ENCODE measurements at places on chromosomes 4 and X.

DNA sequence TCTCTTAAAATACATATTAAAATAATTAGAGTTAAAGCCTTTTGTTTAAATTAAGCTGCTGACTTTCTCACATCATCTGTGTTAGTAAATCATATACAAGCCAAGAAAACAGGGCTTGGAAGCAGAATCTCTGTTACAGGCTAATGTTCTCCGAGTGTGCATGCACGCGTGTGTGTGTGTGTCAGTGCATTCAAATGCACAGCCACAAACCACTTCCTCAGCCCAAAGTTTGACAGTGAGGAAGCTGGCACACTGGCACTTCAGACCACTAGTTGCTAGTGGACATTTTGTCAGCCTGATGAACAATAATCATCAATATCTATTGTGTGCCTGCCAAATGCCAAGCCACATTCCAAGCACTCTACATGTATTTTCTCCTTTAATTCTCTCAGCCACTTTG lies 5.6 kb downstream of the MAOB start:
- DNase-seq, result no peak

DNA sequence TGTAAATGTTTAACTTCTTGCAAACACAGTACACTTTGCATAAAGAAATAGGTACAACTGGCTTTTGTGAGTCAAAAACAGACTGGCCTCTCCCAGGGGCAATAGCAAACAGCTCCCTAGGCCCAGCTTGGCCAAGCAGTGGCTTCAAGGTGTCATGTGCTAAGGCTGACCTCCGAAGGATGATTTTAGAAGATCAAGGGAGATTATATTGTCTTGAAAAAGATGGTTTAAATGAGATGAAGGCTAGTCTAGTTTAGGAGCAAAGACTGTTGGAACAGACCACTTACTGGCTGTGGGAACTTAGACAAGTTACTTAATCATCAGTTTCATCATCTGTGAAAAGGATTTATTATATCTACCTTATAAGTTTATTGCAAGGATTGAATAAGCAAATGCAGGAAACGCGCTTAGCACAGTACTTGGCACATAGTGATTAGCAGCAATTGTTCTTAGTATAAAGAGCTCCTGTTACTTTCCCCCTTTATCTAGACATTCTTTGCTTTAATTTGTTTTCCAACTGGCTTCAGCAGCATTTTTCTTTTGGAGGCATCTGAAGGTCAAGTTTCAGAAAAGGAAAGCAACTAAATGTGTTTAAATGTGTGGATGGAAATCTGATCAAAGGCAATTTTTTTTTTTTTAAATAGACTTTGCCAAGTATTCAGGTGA lies 17.2 kb downstream of the ANXA3 start:
- no peak for DNase-seq

- DNase-seq, result no peak
These were observed 101.4 kb upstream of the SLITRK2 start for GRCh38 chrX:145716226-145716625.

DNA sequence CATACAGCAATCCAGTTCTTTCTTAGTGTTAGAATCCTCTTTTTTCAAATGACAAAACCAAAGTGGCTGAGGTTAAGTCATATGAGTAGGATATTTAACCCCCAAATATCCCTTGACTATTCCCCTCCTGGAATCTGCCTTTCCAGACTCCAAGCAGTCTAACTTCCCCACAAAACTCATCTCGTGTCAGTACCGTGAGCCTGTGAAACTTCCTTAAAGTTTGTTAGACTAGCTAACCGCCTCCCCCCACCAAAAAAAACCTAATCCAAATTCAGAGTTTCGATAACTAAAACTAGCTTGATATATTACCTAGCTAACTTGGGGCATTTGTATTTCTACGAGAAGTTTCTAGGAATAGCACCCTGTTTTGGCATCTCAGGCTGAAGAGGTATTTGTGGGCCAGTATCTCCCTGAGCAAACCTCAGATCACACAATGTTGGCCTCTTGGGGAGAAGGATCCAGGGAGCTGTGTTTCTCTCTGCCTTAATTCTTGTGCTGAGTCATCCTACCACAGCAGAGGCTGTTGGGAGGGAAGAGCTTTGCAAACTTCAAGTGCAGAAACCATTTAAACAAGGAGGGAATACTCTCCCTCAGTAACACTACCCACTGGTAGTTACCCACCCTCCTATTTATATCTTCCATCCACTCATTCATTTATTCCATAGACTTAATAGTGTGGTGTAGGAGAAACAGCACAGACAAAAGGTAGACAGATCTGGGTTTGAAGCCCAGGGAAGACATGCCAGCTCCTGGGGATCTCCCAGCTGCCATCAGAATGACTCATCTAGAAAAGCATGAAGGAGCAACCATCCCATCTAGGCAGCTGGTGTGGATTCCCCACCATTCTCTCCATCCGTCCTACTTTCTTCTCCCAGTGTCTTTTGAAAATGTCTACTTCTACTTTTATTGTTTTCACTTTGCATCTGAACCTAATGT lies 39.3 kb upstream of the TXK start:
- peak; percentile 78 for DNase-seq

- no peak for DNase-seq
These were observed 16.8 kb downstream of the SCFD2 start for GRCh38 chr4:53349091-53349491.

GRCh38 chr4:123343400-123344041 lies 53.1 kb upstream of the SPRY1 start:
- no peak for DNase-seq

GRCh38 chr4:138915756-138916155 lies 99.8 kb upstream of the NOCT start:
- DNase-seq, result no peak

DNA sequence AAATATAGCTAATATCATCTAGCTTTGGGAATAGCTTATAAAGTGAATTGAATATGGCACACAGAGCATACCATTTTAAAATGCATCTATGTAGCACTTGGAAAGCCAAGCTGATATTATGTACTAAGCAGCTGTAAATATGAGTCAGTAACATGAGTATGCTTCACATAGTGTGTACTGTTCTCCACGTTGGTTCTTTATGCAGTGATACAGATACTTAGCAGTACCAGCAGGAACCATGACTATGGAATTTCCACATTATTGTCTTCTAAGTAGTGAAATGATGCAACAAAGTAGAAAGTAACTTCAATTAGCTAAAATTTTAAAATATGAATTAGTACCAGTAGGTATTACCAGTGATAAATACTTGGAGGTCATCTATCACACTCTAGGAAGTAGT lies 320.1 kb downstream of the BMPR1B start:
- DNase-seq, result no peak

DNA sequence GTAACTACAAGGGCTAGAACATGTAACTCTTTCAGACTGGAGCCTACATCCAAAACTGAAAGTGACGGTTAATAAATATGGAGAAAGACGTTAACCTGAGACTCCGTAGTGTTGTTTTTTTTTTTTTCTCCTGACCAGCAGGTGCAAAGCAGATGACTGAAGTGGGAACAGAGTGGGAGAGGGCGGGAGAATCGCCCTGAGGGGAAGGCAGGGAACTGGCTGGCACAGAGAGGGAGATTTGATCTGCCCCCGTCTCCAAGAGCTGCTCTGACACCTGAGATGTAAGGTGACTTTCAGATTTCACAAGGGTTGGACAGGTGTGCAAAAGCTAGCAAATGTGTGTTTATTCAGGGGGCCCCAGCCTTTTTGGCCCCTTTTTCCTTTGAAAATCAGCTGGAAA lies 180.2 kb downstream of the PALLD start:
- no peak for DNase-seq

DNA sequence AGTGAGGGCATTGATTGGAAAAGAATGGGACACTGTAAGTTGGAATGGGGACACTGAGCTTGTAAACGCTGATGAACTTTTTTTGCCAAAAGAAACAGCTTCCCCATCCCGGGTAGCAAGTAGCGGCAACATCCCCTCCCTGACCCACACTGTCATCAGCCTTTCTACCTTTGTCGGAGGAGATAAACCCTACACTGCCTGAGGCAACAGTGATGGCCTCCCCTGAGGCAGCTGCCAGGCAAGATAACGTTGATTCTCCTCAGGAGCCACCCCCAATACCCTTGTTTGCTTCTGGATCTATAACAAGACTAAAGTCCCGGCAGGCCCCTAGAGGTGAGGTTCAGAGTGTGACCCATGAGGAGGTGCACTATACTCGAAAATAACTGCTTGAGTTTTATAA lies 10.3 kb upstream of the RAB33B start:
- no peak for DNase-seq

GRCh38 chr4:38368613-38369012 lies 295.4 kb upstream of the KLF3 start:
- DNase-seq, result peak; percentile 13

DNA sequence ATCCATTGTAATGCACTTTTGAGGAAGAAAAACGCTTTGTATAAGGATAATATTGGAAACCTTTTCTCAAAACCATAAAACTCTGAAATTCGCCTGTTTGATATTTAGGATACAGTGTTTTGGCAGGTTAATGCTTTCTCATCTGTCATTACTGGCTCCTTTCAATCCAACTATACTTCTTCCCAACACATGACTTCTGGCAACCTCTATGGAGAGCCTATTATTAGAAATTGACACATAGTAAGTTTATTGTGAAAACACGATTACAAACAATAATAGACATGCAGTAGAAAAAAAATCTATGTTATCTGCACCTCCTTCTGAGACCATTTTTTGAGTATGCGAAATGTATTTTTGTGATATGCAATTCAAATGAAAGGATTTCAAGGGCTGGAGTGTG lies 4.6 kb upstream of the KLHL34 start:
- no peak for DNase-seq

DNA sequence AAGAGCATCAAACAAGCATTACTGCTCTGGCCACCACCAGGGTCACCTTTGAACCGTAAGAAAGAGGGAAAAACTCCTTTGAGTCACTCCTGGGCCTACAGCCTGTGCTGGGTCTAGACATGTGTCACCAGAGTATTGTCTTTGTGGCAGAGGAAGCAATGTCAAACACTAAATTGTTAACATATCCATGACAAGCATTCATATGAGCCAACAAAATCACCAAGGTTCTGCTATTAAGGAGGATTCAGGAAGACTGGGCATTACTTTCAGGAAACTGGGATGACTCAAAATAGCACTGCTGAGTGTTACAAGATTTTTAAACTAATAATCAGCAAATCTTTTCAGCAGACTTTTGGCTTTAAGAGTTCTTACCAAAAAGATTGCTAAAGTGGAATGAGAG lies 28.1 kb downstream of the LGI2 start:
- DNase-seq, result no peak

Data from RWPE1 (cell line).